NCI-H82 (cell line): ENCODE measurements at places on chromosomes 1 and 21.
A peak's percentile ranks its signal among the peaks of the same experiment; 100 is the strongest.

GRCh38 chr1:39828734-39829133 lies 40.1 kb upstream of the BMP8B start:
- peak; percentile 69 for DNase-seq

- DNase-seq, result peak; percentile 56
Observed at GRCh38 chr1:207128336-207128921, 24.4 kb downstream of the C4BPA start.

- peak; percentile 67 for DNase-seq
Observed at GRCh38 chr1:234620272-234621126, 10.5 kb upstream of the IRF2BP2 start.

DNA sequence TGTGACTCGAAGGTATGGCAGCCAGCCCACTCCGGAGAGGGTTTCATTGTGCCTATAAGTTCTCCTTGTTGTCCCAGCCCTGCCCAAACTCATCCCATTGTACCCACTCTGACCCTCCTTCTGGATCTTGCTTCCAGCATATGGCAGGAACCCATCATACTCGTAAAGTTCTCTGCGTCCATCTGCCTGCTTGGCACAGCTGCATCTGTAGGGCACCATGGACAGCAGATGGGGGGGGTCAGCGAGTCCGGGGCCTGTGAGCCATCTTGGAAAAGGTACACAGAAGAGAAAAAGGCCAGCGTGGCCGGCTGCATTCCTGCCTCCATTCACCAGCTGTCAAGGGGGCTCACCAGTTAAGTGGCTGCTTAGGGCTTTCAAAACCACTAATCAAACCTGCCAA lies 94.9 kb upstream of the IGSF21 start:
- DNase-seq, result no peak

- DNase-seq, result peak; percentile 39
Observed at GRCh38 chr1:153849487-153850185, 73.1 kb downstream of the GATAD2B start.
